Foreskin keratinocyte (primary cell): ENCODE measurements at places on chromosomes 16 and 17. TPM values are rescaled to one million over a fixed set of nuclear protein-coding genes. Genes with fewer than 3 reads are reported as not detected.

Gene MT4
- not detected in 2 replicates for polyA plus RNA-seq

Gene NPIPA3
- 7.4 and 9.8 TPM in 2 replicates for polyA plus RNA-seq

Gene MAP2K3
- polyA plus RNA-seq = 61.3 and 61.6 TPM in 2 replicates

Gene KIF2B
- not detected in 2 replicates for polyA plus RNA-seq

DNA sequence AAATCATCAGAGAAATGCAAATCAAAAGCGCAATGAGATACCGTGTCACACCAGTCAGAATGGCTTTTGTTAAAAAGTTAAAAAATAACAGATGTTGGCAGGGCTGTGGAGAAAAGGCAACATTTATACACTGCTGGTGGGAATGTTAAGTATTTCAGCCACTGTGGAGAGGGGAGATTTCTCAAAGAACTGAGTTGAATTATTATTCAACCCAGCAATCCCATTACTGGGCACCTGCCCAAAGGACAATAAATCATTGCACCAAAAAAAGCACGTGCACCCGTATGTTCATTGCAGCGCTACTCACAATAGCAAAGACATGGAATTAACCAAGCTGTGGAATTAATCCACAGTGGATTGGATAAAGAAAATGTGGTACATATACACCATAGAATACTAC lies 204.7 kb downstream of the HS3ST4 start:
- no peak for DNase-seq

DNA sequence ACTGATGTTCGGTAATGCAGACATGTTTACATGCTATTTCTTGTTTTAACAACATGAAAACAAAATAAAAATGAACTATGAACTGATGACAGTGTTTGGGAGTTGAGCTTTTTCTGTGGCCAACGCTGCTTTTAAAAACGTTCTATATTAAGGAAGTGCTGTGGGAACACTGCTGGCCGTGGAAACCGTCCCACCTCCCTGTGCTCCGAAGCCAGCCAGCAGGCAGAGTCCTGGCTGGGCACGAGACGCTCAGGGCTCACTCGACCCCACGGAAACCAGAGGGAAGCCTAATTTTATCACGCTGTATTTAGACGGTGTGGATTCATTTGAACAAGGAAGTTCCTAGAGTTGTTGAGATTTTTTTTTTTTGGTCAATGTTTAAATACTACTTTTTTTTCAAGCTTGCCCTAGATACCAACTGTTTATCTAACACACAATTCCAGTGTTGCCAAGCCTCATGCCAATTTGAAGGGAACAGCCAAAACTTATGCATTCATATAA lies 25.8 kb downstream of the ADCY9 start:
- no peak for DNase-seq

DNA sequence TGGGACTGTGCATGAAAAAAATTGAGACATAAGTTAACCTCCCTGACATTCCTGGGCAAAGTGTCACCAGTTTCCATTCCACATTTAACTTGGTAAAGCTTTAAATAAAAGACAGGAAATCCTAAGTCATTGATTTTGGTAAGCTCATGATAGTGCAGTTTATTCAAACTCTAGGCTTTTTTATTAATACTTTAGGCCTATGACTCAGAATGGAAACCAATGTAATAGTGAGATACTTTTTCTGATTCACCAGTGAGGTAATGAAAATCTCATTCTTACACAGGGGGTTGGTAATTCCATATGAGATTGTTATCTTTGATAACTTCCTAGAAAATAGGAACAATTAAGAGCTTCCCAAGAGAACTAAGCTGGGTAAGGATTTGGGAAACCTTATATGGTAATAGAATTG lies 91.1 kb downstream of the NLK start:
- peak; percentile 87 for DNase-seq

GRCh38 chr17:19244357-19244756 lies 7.2 kb downstream of the EPN2 start:
- no peak for DNase-seq

DNA sequence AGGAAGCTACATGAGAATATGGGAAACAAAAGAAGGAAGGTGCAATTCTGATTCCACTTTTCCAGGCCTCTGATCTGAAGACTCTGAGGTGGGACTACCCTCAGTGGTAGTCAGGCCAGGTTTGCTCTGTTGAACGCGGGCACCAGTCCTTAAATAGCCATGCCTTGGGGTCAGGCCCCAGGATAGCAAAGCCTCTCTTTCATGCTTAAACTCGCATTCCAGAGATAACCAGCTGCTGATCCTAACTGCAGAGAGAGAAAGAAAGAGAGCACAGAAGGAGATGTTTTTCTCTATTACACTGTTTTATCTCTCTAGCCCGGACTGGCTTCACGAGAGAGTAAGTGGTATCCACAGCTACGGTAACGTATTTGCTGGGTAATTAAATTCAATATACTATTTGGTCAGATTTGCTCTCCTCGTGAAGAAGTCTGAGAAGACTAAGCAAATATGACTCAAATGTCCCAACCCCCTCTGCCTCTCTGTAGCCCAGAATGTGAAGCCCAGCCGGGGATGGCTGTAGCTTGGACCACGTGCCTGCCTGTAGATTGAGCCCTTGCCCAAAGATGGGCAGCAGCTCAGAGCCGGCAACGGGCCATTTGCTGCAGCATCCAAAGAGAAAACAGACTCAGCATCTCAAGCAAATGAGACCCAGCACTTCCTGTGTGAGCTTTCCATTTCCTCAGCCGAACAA lies 122.2 kb downstream of the SMG6 start:
- no peak for DNase-seq

DNA sequence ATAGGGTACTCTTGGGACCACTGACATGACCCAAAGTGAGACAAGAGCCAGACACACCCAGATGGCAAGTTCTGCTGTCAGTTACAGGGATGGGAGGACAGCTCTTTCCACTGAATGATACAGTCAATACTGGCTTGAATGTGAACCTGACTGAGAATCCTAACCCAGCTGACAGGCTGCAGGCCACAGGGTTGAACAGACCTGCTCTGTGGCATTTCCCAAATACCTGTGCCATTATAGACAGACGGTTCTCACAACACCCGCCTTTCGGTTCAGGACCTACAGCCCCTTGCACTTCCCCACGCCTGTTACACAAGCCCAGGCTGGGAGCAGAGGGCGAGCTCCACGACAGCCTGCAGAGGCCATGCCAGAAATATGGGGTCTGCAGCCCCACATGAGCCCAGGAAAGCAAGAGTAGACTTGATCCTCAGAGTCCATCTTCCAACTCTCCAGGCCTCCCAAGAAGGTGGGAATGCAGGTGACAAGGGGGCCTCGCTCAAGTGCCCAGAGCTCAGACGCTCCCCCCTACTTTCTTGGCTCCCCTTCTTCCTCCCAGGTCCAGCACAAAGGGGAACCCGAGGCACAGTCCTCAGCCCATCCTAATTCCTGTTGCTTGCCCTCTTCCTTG lies 314.3 kb downstream of the SOX9 start:
- peak; percentile 49 for DNase-seq
